ENCODE measurements at places on chromosomes 13 and 19.

- no peak for DNase-seq
Measured at GRCh38 chr19:16096280-16096855, 15.3 kb upstream of the RAB8A start.

GRCh38 chr19:398719-399118 is 10.2 kb downstream of the C2CD4C start:
- DNase-seq: no peak

- DNase-seq: peak; percentile 31
Measured at GRCh38 chr19:5967994-5968430, 9.9 kb downstream of the RANBP3 start.

GRCh38 chr13:97766749-97767148 is 186.7 kb upstream of the IPO5 start:
- DNase-seq: no peak

DNA sequence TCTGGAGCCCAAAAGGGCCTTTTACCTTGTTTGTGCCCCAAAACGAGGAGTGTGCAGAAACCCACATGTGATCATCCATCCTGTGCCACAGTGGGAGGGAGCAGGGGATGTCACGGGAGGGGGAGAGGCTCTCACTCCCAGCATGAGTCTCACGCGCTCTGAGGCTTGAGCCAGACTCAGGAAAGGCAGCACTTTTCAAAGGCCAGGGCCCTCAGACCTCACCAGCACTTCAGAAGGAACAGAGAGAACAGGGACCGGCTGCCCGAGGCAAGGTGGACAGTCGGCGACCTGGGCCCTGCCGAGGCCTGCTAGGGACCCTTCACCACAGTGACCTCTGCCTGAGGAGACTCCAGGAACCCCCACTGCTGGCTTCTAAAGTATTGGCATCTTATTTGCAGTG is 71.7 kb upstream of the WASF3 start:
- DNase-seq: no peak

- no peak for DNase-seq
Measured at GRCh38 chr13:72104656-72105180, 237.7 kb upstream of the DACH1 start.

DNA sequence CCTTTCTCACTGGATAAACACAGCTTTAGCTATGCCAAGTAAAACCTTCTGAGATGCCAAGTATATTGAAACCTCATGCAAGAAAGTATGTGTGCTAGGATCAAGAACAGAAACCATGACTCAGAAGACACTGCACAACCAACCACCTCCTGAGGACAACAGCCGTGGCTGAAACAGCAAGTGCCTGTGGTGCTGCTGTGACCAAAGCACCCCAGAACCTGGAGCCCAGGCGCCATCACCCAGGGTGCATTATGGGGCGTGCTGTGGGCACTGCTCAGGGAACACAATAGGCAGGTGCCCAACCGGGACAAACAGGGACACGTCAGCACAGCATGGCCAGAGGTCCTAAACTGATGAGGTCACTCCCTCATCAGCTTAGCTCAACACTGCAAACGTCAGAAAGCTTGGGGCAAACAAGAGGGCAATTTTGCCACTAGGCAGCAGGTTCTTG is 101.3 kb upstream of the SLC15A1 start:
- no peak for DNase-seq

- no peak for DNase-seq
Measured at GRCh38 chr13:38606699-38607535, 80.0 kb upstream of the FREM2 start.

- DNase-seq: no peak
Measured at GRCh38 chr19:50896591-50897190, 14.5 kb downstream of the KLK4 start.

- DNase-seq: no peak
Measured at GRCh38 chr19:3263866-3264265, 39.4 kb downstream of the CELF5 start.

DNA sequence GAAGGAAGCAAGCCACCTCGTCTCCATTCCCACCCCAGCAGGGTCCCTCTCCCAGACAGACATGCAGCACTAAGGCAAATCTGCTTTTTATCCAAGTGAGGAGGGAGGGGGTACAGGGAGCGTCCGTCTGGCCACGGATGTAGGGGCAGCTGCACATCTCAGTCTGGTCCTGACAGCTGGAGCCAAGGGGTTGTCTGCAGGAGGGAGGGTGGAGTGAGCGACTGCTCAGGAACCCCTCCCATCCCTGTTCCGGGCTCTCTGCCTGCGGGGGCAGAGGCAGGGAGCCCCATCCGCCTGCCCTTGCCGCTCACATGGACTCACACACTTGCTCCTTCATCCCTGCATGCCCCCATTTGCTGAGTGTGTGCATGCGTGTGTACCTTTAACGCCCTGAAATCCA is 2.5 kb downstream of the TMEM190 start:
- no peak for DNase-seq

DNA sequence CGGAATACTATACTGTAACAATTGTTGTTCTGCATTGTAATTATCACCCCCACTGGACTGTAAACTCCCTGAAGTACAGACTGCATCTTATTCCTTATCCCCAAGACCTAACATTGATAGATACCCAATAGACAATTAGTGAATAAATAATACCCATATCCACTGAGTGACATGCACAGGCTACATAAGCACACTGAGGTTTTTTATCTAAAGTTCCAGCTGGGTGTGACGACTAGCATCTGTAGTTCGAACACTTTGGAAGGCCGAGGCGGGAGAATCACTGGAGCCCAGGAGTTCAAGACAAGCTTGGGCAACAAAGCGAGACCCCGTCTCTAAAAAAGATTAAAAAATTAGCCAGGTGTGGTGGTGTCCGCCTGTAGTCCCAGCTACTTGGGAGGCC is 2.5 kb downstream of the KPNA3 start:
- DNase-seq: no peak

DNA sequence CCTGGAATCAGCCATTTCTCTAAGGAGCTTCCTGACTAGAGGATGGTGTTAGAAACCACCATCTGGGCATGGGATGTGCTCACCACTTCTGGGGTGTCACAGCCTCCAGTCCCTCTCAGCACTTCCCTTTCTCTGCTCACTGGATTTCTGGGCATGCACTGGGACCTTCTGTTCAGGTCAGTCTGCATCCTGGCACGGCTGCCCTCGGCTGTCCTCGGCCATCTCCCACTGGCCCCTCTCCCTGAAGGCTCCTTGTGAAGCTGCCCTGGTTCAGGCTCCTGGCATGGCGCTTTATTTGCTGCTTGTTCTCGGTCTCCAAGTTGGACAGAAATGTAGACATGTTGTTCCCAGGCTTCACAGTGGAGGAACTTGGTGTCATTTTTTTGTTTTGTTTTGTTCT is 60.0 kb downstream of the TEX29 start:
- DNase-seq: no peak

Measured in stimulated activated CD8-positive, alpha-beta memory T cell treated with anti-CD3 and anti-CD28 coated beads, Interleukin-2, amount 100 ng/mL, for 1 hour (primary cell).